ENCODE measurements at places on chromosomes 5 and 9.

GRCh38 chr5:14337593-14337992 is 194.5 kb downstream of the TRIO start:
- no peak for DNase-seq

DNA sequence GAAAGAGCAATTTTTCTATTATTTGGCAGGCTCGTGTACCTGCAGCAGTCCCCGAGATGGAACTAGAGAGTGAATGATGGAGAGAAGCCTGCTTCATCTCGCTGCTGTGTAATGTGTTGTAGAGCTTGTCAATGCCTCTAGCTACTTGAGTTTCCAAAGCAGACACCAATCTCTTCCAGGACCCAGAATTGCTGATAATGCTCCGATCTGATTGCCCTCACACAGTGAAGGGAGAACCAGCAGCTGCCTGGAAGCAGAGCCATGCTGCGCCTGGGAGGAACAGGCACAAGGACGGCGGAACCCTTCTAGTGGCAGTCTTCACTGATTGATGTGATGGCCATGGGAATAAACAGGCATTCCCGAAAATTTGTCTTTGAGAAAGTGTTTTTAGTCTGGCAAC is 288.0 kb downstream of the ICE1 start:
- no peak for DNase-seq

DNA sequence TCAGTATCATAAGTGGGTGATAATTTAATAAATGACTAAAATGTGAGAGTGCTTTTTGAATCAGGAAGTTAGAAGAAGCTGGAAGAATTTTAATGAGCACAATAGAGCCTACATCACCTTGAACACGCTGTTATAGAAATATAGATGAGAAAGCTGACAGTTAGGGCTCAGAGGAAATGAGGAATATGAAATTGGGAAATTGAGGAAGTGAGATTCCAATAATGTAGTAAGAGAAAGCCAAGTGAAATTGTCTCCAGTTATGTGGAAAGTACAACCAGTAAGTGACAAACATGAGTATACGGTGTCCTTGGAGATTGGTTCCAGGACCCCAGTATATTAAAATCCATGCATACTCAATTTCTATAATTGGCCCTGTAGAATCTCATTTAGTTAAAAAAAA is 235.9 kb upstream of the FAM174A start:
- no peak for DNase-seq

- DNase-seq = no peak
Observed at GRCh38 chr5:1555011-1555807, 31.4 kb upstream of the LPCAT1 start.

DNA sequence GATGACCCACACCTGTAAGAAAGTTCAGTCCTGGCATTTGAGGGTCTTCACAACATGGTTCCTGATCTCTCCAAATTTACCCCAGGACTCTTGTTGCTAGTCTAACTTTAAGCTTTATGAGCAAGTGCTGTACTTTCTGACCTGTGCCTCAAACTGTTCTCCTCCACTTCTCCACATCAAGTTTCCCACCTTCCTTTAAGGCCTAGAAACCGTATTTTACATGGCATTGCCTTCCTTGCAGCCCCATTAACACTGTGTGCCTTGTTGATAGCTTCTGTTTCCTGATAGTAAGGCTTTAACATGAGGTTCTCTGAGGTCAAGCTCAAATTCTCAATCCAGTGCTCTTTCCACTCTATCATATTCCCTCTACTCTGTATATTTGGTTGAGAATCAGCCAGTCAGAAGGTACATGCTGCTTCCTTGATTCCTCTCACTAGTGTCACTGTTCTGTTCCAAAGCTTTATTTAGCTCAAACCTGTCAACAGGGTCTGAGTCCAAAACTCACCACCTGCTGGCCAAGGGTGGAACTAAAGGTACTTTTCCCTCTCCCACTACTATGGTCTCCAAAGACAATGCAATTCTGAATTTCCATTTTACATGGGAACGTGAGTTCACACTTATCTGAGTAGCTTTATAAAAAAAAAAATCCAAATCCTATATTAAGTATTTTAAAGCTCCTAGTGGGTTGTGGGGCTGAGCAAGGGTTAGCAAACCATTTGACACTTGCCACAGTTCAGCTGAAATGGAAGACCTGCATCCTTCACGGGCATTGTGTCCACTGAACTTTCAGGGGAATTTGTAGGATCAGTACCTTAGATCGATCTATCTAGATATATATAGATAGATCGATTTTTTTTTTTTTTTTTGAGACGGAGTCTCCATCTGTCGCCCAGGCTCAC is 21.1 kb downstream of the VCP start:
- DNase-seq = peak; percentile 46

All from SW 1271 (cell line).